ENCODE measurements at places on chromosomes 12 and 14.

DNA sequence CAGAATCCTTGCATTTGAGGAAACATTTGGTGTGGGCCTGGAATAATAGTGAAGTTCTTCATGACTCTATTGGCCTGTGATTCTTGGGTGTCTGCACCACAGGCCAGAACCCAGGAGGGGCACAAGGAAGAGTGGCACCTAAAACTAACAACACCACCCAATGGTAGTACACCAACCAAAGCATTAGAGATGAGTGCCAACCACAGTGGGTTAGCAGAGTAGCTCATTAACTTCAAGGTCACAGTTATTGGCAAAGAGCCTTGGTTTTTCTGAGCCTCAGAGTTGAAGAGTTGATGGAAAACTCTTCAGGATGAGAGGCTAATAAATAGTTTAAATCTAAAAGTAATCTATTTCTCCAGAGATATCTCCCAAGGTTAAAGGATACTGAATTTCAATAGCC, 57.0 kb downstream of the HELB start:
- no peak for DNase-seq

GRCh38 chr14:104694991-104695659, 5.7 kb downstream of the INF2 start:
- DNase-seq: no peak

DNA sequence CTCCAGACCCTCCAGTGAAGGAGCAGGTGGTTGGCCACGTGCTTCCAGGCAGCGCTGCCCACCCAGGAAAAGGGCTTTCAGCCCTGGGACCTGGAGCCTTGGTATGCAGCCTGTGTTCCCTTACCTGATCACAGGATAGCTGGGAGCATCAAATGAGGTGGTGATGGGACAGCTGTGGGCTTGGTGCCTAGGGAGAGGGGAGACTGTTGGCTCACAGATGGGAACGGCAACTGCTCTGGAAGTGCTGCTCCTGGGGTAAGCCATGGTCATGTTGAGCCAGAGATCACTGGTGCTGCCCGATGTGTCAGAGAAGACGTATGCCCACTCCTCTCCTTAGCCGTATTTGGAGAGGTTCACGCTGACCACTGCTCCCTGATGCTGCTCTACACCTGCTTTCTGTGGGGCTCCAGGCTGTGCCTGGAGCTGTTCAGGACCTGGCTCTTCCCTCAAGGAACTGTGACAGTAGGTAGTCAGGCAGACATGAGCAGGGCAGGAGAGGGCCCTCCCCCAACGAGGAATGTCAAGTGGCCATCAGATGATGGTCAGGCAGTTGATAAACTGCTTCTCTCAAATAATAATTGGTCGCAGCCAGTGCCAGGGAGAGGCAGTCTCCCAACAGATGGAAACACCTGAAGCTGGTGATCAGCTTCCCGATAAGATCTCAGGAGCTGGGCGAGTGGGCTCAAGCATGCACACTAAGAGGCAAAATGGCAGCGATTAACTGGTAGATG, 2.8 kb upstream of the CYP46A1 start:
- DNase-seq: no peak

GRCh38 chr12:106584104-106585064, 1.6 kb downstream of the RFX4 start:
- DNase-seq: no peak

DNA sequence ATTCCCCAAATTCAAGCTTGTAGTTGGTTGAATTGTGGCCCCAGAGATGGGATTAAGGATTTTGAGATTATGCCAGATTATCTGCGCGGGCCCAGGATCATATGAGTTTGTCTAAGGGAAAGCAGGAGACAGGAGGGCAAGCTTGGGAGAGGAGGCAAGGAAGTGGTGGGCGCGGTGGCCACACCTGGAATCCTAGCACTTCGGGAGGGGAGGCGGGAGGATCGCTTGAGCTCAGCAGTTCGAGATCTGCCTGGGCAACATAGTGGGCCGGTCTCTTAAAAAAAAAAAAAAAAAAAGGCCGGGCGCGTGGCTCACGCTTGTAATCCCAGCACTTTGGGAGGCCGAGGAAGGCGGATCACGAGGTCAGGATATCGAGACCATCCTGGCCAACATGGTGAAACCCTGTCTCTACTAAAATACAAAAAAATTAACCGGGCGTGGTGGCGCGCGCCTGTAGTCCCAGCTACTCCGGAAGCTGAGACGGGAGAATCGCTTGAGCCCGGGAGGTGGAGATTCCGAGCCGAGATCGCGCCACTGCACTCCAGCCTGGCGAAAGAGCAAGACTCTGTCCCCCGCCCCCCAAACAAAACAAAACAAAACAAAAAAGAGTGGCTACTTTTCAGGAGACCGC, 881 bp upstream of the PUS1 start:
- no peak for DNase-seq

DNA sequence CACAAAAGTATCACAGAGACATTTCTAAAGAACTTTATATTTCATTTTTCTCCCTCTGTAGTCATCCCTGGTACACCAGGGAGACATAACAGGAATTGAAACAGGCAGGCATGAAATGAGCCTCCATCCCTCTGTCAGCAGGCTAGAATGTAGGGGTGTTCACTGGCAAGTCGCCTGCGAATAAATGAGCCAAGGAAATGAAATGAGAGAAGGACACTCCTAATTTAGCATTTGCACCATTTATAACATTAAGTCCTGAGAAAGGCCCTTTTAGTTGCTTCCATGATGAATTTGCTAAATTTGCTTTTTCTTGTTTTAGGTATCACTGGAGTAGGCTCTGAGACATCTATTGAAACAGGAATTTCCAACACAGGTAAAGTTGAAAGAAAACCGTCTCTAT, 192.4 kb upstream of the CNTN1 start:
- no peak for DNase-seq

GRCh38 chr12:110888256-110888991, 32.0 kb downstream of the MYL2 start:
- no peak for DNase-seq

DNA sequence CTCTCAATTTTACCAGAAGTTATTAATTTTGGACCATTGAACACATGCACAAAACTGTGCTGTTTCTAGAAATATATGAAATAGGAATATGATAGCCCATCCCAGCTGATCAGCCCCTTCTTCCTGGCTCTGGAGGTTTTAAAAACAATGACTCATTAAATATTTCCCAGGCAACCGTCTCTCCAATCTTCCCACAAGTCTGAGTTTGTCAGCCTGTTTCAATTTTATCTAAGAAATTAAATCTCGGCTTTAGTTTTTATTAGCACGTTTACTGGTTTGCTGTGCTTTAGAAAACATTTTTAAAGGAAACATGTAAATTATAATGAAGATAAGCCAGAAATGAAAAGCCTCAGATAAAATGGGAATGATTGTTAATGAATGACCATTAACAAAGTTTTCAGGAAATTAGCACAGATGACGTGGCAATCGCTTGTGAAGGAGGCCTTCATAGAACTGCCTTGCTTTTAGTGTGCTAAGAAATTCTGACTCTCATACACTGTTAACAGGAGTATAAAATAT, 89.3 kb upstream of the RAP1B start:
- DNase-seq: peak; percentile 61

DNA sequence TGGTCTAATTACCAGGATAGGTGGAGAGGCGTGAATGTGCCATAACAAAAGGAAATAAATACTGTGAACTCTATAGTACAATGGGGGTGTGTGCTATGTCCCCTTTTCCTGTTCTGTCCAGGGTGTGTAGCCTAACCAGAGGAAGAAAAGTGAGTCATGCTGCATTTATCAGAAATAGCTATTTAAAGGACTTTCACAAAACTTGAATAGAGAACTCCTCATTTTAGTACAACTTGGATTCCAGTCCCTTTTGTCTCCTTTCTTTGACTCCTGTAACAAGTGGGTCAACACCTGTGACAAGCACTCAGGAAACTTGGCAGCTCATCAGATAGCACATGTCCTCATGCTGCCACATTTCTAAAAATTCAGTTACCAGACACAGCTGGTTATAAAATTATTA, 123.4 kb downstream of the CCDC91 start:
- peak; percentile 2 for DNase-seq

- DNase-seq: no peak
Observed at GRCh38 chr12:1740161-1740948, 49.5 kb downstream of the ADIPOR2 start.

DNA sequence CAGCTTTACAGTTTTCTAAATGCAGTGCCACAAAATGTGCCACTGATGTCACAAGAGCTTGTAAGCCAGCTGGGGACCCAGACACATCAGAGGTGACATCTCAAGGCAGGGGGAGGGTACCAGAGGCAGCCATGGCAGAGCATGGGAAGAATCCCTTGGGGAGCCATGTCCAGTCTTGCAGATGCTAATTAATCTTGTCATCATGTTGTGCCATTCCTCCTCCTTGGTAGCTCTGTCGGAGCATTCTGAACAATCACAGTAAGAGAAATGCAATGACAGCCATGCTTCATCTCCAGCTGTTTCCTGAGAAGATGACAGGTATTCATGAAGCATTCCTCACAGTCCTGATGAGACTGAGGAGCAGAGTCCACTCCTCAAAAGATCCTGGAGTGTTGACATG, 287.9 kb downstream of the RPAP3 start:
- DNase-seq: no peak

- DNase-seq: no peak
Observed at GRCh38 chr14:69088586-69088985, 64.3 kb downstream of the DCAF5 start.

DNA sequence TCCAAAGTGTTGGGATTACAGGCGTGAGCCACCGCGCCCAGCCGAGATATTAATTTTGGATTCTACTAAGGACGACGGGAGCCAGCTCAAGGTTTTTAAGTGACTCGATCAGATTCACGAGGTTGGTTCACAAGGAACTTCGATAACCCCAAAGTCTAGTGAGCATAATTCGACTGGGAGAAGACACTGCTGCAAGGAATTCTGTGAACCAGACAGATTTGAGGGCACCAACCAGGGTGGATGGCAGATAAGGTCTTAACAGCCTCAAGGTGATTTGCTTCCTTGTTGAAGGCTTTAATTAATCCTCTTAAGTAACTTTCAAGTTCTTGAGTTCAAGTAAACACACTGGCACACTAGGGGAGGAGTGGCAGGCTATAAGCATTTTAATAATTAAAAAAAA, 1.1 kb upstream of the KLHDC2 start:
- DNase-seq: no peak

GRCh38 chr12:104643093-104643818, 186.5 kb downstream of the CHST11 start:
- no peak for DNase-seq

- no peak for DNase-seq
Observed at GRCh38 chr14:68523989-68524725, 268.7 kb downstream of the ZFP36L1 start.

DNA sequence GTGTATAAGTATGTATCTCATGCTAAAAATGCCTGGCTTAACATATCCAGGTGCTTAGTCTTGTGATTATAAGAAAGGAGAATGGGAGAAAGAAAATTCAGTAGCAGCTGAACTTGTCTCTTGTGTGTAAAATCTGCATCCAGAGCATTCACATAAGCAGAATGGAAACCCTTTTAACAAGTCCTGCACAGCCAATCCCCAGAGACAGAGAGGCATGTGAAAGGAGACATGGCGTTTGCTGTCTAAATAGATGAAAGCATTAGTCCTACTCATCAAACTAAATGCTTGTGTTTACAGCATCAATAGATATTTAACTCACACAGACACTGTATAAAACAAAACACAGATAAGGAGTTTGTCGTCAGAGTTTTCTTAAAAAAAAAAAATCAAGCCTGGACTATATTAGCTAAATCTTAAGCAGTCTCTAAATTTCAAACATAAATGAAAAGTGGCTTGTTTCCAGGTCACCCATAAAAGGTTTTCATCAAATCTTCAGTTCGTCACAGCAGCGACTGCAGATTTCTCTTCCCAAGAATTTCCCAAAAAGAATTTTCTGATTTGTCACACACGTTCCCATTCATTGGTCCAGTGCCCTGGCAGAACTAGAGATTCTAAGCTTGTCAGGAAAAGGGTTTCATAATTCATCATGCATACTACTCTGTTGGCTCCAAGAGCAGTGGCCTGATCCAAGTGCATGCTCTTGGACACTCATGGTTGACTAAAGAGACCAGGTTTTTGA, 249.2 kb downstream of the BTG1 start:
- DNase-seq: no peak

DNA sequence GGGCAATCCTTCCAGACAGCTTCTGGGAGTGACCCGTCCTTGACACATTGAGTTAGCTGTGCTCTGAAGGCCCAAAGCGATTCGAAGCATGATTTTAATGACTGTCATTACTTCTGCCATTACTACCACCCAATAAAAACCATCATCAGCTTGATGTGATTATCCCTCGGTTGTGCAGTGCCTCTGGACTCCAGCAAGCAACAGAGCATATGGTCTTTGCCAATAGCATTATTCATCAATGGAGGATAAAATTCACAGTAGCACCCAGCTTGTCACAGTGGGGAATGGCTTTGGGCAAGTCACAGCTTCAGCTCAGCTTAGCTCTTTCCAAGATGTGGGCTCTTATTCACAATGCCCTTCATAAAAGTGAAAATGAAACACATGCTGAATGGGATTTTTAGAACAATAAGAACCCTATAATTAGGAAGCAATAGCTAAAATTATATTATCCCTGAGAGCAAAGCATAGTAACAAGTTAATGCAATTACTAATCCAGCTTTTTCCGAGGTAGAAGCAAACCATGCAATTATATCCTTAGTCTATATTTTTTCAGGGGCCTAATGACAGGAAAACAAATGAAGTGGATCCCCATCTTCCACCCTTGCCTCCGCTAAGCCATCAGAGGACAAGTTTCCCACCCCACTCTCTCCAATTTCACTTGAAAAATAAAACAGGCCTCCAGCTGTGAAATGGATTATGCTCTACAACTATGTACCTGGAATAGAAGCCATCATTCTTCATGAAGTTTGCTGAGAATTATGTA, 163.0 kb upstream of the EEA1 start:
- DNase-seq: no peak

- DNase-seq: peak; percentile 32
Observed at GRCh38 chr12:45989721-45990467, 480 bp downstream of the SCAF11 start.

GRCh38 chr12:106112145-106112821, 26.5 kb downstream of the NUAK1 start:
- no peak for DNase-seq

GRCh38 chr14:76497550-76498462, 121.9 kb downstream of the ESRRB start:
- DNase-seq: no peak

DNA sequence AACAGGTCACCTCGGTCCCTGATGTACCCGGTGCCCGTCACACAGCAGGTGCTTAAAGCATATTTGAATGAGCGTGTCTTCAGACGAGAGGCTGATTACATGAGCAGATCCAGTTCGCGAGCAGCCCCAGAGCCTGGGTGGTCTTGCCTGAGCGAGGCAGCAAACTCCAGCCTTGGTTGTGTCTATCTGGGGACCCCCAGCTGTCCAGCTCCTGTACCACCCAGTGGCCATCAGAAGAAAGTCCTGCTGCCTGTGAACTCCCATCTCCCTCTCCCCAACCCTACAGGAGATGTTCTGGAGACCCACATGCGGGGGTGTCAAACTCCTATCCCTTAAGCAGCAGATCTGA, 174.2 kb downstream of the PHETA1 start:
- DNase-seq: no peak

DNA sequence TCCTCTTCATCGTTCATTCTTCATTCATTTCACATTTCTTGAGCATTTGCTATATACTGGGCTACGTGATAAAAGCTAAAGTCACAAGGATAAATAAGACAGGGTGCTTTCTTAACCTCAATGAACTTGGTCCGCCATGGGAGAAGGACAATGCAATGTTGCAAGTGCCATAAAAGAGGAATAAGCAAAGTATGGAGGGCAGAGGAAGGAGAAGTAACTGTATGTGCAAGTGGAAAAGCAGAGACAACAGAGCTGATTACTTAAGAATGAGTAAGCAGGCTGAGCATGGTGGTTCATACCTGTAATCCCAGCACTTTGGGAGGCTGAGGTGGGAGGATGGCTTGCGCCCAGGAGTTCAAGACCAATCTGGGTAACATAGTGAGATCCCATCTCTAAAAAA, 14.4 kb downstream of the AREL1 start:
- no peak for DNase-seq
